ENCODE measurements at places on chromosomes 4 and X.

- DNase-seq = peak; percentile 46
These were observed 61.7 kb downstream of the TMA16 start for GRCh38 chr4:163556177-163556576.

GRCh38 chr4:4670869-4671268, 129.0 kb upstream of the STX18 start:
- no peak for DNase-seq

- DNase-seq = no peak
These were observed 263.6 kb downstream of the DCTD start for GRCh38 chr4:182653596-182653995.

- DNase-seq = no peak
These were observed 54.0 kb upstream of the BOD1L1 start for GRCh38 chr4:13681570-13681969.

GRCh38 chrX:44002567-44002966, 29.4 kb upstream of the NDP start:
- no peak for DNase-seq

- DNase-seq = no peak
These were observed 85.2 kb downstream of the SLC16A2 start for GRCh38 chrX:74506317-74507115.

- DNase-seq = no peak
These were observed 40.0 kb downstream of the ZFX start for GRCh38 chrX:24189490-24189889.

- no peak for DNase-seq
These were observed 545.0 kb downstream of the GABRG1 start for GRCh38 chr4:45578874-45579273.

GRCh38 chrX:69948276-69948797, 101.4 kb downstream of the AWAT2 start:
- no peak for DNase-seq

GRCh38 chr4:80587871-80588385, 252.4 kb downstream of the CFAP299 start:
- no peak for DNase-seq

- no peak for DNase-seq
These were observed 237.3 kb downstream of the NLGN4X start for GRCh38 chrX:5991393-5991792.

DNA sequence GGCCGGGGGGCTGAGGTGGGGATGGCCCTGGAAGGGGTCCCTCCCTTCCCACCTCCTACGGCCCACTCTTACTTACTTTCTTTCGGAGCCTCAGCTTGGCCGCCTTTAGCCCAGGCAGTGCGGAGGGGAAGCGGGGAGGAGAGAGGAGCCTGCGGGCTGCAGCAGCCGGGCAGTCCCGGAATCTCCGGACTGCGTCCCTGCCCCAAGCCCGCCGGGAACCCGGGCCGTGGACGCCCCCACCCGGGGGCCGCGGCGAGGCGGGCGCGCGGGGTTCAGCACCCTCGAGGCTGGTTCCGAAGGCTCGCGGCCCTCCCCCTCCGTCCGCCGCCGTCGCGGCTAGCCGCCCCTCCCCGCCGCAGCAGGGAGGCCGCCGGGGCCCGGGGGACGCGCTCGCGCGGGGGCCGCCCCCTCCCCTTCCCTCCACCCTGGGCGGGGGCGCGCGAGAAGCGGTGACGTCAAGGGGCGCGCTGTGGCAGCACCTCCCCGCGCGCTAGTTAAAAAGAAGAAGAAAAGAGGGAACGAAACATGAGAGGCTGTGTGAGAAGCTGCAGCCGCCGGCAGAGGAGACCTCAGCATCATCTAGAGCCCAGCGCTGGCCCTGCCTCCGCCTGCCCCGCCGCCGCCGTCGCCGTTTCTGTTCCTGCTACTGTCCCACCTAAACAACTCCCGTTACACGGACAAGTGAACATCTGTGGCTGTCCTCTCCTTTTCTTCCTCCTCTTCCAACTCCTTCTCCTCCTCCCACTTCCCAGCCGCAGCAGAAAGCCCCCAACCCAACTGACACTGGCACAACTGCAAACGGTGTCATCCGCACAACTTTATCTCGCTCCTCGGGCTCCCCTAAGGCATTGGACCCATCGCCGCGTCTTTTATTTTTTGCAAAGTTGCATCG, at the start of gene HHIP:
Gene HHIP (plus strand): TSS at position 526 of the 892 bp plus-strand sequence. CDS start 520 bp downstream, outside the sequence.
- DNase-seq = peak; percentile 57

GRCh38 chr4:78534286-78534955, 17.1 kb upstream of the ANXA3 start:
- no peak for DNase-seq

- DNase-seq = no peak
These were observed 344 bp downstream of the TMPRSS11D start for GRCh38 chr4:67883458-67883857.

- DNase-seq = no peak
These were observed 314.5 kb downstream of the CAMK2D start for GRCh38 chr4:113447061-113447460.

- DNase-seq = no peak
These were observed 31.2 kb downstream of the CHM start for GRCh38 chrX:86016139-86016538.

DNA sequence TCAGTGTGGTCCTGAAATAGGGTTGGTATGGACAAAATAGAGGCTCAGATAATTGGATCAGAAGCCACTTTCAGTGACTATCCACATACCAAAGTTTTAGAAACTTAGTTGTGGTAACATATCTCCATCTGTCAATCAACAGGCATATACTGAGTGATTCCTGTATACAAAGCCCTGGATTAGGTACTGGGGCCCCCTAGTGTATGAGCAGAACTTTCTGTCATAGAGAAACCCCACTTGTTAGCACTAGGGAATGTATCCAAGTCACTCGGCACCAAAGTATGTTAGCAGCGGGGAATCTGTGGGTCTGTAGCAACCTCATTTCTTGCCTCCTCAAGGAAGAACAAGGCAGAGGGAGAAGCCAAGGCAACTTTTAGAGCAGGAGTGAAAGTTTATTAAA, 50.7 kb downstream of the MAP7D3 start:
- no peak for DNase-seq

DNA sequence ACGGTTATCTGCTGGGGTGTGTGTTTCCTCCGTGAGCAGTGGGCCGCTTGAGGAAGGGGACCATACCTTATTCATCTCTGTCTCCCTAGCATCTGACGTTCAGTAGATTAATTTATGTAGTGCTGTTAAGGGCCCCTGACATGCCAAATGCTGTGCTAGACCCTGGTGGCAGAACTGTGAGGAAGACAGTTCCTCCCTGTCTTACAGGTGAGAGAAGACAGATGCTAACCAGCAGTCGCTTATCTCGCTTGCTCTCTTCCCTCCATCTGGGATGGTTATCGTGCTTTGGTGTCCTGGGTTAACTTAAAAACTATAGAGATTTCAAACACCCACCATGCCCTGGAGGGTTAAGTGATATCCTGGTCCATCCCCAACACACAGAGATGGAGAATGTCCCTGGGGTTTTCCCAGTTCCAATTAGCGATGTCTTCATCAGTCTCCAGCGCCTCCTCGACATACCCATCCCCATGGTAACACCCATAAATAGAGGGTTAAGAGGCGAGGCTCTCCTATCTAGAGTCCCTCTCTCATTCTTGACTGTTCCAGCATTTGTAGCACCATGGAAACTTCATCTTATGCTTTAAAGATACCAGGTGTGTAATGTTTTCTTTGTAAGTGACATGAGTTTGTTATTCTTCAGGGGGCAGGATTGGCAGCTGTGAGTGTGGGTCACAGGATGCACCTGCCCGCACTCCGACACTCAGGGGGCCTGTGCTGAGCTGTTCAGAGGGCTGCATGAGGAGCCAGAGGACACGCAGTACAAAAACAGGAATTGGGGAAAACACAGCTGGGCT, 135.2 kb downstream of the STK32B start:
- no peak for DNase-seq

DNA sequence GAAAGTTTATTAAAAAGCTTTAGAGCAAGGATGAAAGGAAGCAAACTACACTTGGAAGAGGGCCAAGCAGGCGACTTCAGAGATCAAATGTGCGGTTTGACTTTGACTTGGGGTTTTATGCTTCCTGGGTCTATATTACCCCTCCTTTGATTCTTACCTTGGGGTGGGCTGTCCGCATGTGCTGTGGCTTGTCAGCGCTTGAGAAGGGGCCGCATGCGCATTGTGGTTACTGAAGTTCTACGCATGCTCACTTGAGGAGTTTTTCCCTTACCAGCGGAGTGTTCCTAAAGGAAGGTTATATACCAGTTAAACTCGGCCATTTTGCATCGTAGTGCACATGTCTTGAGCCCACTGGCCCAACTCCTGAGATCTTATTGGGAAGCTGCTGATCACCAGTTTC, 9.9 kb downstream of the ZNF157 start:
- peak; percentile 33 for DNase-seq

GRCh38 chr4:71202705-71203104, 136.1 kb upstream of the SLC4A4 start:
- DNase-seq = no peak

DNA sequence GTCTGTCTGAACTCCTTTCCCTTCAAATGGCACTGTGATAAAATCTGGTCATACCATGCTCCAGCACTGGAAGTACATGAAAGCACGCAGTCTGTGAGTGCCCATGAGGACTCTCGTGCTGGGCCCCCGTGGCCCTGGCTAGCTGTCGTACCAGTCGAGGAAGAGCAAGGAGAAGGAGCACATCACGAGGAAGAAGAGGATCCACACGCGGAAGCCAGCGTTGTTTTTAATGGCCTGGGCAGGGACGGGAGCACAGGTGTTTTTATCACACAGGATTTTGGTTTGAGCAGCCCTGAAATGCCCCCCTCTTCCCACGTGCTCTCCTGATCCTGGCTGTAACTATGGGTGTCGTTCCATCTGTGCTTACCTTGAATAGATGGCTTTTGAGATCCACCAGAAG, 33.0 kb downstream of the NSG1 start:
- DNase-seq = no peak

GRCh38 chrX:136176399-136176825, 29.1 kb downstream of the FHL1 start:
- no peak for DNase-seq

- DNase-seq = no peak
These were observed 112.4 kb downstream of the PTTG2 start for GRCh38 chr4:38072578-38072977.

GRCh38 chrX:13239272-13239671, 80.6 kb downstream of the ATXN3L start:
- no peak for DNase-seq

DNA sequence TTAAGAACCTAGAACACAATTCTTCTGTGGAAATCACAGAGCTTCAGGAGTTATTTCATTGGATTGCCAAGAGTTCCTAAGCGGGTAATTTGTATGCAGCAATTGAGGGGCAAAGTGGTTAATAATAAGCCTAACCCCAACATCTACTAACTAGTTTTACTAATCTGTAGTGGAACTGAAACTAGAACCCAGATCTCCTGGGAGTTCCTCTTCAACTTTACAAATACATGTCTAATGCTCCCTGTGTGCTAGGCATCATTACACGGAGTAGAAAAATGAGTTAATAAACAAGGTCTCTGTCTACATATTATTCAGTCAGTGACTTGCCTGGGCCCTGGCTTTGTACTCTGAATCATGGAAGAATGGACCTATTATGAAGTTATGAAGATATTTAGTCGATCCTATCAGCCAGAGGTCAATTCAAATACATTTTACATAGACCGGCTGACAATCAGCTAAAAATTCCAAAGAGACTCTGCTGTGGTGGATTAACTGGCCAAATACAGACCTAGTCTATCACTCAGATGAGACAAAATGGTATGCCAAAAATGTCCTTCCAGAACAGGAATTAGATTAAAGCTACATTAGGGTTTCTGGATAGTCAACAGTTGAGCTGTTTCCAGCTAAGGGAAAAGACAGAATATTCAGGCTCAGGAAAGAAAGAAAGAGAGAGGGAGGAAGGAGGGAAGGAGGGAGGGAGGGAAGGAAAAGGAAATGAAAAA, 326.0 kb downstream of the FBXW7 start:
- no peak for DNase-seq

DNA sequence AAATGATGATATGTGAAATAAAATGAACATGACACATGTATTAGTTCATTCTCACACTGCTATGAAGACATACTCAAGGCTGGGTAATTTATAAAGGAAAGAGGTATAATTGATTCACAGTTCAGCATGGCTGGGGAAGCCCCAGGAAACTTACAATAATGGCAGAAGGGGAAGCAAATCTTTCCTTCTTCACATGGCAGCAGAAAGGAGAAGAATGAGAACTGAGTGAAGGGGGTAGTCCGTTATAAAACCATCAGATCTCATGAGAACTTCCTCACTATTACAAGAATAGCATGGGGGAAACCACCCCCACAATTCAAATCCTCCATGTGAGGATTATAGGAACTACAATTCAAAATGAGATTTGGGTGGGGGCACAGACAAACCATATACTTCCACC, 243.9 kb upstream of the GYPA start:
- DNase-seq = no peak

DNA sequence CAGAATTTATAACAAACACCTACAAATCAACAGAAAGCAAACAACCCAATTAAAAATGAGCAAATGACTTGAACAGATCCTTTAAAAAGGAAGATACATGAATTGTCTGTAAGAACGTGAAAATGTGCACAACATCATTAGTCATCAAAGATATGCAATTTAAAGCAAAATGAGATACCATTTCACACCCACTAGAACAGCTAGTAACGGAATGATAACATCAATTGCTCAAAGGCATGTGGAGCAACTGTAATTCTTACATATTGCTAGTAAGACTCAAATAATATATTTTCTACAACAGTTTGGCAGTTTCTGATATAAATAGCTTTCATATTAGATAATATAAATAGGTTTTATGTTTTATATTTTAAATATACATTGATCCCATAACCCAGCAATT, 82.5 kb downstream of the LCORL start:
- DNase-seq = no peak

DNA sequence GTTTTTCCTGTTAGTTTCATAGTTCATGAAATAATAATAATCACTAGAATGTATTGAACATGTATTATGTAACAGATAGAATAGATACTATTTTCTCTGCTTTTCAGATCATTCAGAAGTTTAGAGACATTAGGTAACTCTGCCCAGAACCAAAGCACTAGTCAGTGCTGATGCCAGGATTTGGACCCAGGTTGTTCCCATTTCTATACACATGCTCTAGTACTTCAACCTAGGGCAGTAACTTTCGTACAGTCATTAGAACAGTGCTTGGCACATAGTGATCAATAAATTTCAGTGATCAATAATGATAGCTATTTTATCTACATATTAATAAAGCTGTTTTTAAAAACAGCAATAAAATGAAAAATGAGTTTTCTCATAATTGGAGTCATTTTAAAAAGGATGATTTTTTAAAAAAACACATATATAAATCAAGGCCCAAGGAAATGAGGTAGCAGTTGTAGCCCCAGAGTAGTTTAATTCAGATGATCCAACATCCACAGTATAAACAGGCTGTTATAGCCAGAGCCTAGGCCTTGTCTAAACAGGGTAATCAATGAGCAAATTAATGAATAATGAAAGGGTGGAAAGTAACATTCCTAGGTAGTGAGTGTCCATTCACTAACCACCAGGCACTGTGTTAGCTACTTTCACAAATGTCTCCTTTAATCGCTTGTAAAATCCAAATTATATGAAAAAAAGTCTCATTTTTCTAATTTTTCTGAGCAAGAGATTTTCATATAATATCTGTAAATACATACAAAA, 25.6 kb downstream of the TXK start:
- DNase-seq = no peak

GRCh38 chrX:76862509-76862908, 435.0 kb downstream of the MAGEE1 start:
- DNase-seq = no peak

GRCh38 chr4:2408401-2408958, 10.0 kb downstream of the ZFYVE28 start:
- no peak for DNase-seq
